Activated CD8-positive, alpha-beta T cell treated with anti-CD3 and anti-CD28 coated beads, Interleukin-2, amount 10 ng/mL, durations not matched to agents 7 days and 5 days (primary cell): ENCODE measurements at places on chromosomes 5 and 9.

DNA sequence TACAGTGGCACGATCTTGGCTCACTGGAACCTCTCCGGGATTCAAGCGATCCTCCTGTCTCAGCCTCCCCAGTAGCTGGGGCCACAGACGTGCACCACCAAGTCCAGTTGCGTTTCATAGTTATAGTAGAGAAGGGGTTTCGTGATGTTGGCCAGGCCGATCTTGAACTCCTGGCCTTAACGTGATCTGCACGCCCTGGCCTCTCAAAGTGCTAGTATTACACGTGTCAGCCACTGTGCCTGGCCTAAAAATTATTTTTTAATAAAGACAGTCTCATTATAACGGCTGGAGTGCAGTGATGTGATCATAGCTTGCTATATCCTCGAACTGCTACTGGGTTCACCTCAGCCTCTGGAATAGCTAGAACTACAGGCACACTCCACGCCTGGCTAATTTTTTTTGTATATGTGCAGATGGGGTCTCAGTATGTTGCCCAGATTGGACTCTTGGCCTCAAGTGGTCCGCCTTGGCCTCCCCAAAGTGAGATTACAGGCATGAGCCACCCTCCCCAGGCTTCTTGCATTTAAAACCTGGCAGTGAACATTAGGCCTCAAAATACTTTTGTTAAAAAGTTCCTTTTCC, 4.4 kb downstream of the NPM1 start:
- no peak for DNase-seq

DNA sequence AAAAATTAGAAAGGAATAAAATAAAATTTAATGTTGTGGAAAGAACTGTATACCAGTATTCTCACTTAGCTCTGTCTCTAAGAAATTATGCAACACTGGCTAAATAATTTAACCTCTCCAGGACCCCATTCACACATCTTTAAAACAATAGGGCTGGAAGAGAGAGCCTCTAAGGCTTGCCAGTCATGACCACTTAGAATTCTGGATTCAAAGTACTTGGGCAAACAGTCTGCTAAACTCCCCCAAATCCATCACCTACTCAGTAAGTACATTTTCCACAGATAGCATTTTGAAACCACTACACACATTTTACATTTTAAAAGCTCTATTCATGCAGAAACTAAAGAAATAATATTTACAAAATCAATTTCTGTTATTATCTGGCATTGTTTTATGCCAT, 291.7 kb downstream of the TMEM167A start:
- DNase-seq: no peak

DNA sequence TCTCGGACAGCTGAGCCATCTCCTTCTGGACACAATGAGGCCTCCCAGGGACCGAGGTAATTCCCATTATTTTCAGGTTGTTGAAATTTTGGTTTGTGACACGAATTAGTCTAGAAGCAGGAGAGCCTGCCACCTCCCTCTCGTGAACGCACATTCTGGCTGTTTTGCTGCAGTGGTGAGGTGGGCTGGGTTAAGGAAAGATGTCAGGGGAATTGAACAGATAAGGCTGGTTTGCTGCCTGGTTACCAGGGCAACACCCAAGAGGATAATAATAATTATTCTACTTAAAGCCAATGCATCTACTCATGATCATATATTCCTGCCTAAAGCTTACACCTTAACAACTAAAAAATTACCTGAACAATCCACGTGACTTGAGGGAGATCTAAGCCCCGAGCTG, 38.1 kb downstream of the DDX31 start:
- no peak for DNase-seq

DNA sequence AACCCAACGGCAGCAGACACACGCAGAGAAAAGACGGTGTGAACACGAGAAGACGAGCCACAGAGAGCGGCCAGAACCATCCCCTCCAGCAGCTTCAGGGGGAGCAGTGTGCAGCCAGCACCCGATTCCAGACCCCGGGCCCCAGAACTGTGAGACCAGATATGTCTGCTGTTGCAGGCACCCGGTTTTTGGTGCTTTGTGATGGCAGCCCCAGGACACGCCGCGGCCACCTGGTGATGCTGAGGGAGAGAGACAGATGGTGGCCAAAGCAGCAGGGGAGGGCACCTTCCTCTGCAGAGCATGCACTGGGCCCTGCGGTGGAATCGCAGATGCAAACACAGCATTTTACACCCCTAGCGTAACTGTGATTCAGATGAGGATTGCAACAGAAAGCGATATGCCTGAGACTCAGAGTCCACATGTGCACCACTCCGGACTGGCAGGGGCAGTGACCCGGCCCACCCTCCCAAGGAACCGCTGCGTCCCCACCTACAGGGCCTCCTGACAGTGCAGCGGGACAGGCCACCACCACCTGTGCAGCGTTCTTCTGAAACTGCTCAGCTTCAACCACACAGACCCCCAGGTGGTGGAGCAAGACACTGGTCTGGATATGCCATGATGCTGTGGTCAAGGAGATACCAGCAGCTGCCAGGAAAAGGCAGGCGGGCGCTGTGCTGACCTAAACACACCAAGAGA, 24.0 kb downstream of the ZDHHC11B start:
- peak; percentile 16 for DNase-seq

DNA sequence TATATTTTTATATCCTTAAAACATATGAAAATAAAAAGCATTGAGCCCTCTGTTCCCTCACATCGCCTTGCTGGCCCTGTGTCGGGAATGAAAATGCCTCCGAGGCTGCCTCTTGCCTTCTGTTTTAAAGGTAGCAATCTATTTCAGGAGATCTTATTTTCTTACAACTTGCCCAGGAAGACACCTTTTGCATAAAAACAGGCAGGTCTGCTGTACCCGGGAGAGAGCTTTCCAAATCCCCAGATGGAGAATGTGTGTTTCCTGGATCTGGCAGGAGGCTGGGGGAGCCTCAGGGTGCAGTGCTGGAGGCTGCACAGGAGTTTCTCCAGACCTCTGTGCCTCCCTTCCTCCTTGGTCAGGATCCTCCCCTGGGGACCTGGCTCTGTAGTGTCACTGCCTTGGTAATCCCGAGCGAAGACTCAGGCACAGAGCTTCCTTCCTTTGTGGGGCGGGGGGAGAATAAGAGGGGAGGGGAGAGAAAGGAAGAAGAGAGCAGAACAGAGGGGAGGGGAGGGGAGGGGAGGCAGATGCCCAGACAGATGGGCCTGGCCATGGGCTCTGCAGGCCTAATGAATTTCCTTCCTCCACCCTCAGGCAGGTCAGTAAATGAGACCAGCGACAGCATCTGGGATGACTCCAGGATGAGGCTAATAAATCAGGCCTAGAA, 104.0 kb upstream of the BOD1 start:
- no peak for DNase-seq

GRCh38 chr5:111584651-111585050, 72.3 kb upstream of the STARD4 start:
- DNase-seq: no peak

DNA sequence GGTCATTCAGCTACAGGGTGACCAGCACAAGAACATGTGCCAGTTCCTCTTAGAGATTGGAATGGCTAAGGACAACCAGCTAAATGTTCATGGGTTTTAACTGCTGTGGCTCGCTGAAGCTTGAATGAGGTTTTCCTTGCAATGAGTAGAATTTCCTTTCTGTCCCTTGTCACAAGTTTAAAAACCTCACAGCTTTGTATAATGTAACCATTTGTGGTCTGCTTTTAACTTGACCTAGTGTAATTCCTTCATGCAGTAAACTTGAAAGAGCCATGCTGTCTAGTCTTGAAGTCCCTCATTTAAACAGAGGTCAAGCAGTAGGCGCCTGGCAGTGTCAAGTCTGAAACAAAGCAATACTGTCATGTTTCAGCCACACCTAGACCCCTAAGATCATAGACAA, 181.3 kb upstream of the DMRT1 start:
- no peak for DNase-seq

DNA sequence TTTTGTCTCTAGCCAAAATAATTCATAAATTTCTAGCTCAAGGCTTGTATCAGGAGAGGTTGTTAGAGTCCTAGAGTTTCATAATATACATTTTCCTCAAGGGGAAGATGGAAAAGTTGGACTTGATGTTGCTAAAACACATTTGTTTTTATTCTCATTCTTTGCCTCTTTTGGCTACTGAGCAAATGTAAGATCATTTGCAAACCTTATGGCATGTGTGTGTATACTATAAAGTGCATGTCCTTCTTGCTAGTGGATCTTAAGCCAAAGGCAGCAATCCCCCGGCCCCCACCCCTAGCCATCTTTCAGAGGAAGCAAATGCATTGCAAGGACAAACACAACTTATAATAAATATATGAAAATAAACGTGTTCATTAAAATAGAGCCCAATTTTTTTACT, 43.0 kb downstream of the ADAMTSL1 start:
- no peak for DNase-seq

DNA sequence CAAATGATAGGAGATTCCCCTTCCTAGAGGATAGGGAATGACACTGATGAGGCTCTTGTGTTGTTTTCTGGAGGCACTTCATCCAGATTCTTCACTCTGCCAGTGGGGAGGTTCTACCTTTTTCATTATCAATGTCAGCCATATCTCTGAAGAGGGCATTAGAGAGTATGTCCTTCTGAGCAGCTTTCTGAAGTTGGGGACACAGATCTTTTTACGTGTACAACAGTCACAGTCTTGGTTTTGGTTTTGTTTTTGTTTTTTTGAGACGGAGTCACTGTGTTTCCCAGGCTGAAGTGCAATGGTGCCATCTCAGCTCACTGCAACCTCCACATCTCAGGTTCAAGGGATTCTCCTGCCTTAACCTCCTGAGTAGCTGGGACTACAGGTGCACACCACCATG, 22.6 kb downstream of the CENPH start:
- DNase-seq: no peak

GRCh38 chr9:120928483-120929228, 2.1 kb upstream of the TRAF1 start:
- DNase-seq: peak; percentile 81

- no peak for DNase-seq
Observed at GRCh38 chr9:106947106-106947900, 84.3 kb downstream of the ZNF462 start.

- DNase-seq: no peak
Observed at GRCh38 chr5:18712936-18713485, 1078.8 kb downstream of the TAF11L14 start.

DNA sequence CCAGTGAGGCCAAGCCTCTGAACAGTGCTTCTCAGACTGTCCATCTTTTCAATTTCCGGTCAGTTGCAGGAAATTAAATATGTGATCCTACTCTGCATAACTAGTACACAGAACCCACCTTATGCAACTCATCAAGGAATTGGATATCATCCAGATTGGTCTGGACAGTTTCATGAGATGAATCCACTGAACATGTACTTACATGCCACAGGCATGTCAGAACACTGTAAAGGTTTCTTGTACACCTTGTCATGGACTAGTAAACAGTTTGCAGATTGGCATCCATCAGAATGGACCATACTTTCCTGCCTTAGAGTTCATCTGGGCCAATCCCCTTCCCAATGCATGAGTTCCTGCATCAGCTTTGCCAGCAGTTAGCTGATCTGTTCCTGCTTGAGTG, 30.4 kb downstream of the GARNL3 start:
- DNase-seq: no peak

DNA sequence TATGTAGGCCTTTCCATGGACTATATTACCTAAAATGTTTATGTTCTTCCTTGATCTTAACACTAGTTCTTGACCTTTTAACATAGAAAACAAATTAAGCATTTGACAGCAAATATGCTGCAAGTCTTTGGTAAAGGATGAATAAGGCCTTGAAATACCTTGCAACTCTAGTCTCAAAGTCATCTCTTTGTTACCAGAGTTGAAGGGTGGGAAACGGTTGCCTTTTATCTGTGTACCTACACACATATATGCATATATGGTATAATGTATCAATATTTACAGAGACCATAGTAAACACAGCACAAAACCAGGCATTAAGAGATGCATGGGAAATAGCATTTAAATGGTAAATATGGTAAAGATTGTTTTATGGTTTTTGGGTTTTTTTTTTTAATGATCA, 16.5 kb downstream of the KIF2A start:
- no peak for DNase-seq

- DNase-seq: no peak
Observed at GRCh38 chr5:175853573-175854230, 17.7 kb upstream of the CPLX2 start.

DNA sequence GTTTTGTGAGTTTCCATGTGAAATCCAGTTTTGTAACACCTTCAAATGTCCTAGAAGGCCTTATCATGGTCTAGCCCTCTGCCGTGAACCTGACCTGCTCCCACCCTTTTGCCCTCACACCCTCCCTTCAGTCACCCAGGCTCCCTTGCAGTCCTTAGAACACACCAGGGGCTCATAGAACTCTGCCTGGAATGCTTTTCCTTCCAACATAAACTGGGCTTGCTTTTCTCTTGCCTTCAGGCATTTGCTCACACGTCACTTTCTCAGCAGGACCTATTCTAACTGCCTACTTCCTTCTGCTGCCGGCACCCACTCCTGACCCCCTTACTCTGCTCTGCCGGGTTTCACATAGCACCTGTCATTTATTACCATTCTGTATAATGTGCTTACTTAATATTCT, 111.9 kb downstream of the PDE8B start:
- DNase-seq: no peak

DNA sequence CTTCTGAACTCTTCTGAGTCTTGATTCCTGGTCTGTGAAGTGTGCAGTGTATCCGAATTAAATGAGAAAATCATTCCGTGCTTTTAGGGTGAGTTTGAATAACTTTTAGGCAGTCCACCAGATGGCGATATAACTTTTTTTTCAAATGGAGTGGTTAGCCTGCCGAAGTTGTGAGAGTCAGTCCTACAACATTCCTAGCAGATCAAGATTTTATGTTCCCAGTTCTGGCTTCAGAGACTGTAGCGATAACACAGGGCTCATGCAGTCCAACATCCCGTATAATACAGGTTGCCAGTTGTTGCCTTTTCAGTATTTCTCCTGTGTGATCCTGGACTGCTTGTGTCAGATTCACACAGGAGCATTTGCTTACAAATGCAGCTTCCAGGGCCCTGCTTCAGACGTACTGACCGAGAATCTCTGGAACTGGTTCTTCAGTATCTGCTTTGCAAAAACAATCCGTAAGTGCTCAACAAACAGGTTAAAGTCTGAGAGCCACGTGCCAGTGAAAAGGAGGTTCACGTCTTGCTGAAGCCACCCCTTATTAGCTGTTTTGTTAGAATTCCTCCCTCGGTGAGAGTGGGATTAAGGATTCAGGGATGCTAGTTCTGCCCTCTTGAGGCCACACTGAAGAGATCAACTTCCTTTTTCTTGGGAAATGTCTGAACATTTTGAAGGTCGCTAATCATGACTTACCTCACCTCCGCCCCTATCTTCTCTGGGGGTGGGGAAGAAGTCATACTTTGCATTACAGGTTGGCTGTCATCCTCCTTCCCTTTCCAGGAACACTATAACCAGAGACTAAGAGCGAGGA, 22.8 kb downstream of the SMIM3 start:
- DNase-seq: no peak

GRCh38 chr5:16595881-16596580, 20.8 kb downstream of the RETREG1 start:
- no peak for DNase-seq

GRCh38 chr9:91315191-91315590, 46.5 kb downstream of the AUH start:
- no peak for DNase-seq
